ENCODE measurements at places on chromosomes 1 and 21.

DNA sequence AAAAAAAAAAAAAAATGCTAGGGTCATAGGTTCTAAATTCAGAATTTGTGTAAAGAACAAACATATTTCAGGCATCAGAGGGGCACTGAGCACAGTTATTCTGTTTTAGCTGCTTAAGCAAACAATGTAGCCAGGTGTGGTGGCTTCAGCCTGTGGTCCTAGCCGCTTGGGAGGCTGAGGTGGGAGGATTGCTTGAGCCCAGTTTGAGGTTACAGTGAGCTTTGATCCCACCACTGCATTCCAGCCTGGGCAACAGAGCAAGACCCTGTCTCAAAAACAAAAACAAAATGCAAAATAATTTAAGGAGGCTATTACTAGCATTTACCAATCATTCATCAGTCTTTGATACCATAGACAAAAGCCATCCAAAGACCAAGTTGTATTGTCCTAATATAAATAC, 49.7 kb upstream of the CDC42BPA start:
- DNase-seq = no peak

DNA sequence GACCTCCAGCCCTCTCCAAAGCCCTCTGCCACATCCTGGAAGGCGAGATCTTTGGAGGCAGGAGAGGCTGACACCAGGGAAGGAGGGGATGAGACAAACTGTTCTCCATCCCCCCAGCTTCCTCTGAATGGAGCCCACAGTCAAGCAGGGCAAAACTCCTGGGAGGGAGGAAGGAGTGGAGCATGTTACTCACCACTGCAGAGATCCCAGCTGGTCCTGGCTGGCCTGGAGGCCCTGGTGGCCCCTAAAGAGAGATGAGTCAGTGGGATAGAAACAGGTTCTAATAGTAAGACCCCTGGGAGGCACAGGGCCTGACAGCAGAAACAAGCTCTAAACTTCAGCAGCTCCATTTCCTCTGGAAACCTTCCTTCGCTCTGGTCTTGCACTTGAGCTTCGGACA, 14.0 kb upstream of the PEF1 start:
- DNase-seq = peak; percentile 45

- DNase-seq = no peak
Observed at GRCh38 chr1:43750083-43750482, 42.7 kb downstream of the ST3GAL3 start.

- no peak for DNase-seq
Observed at GRCh38 chr1:147124266-147124665, 48.0 kb downstream of the PRKAB2 start.

- no peak for DNase-seq
Observed at GRCh38 chr21:14998336-14998735, 66.5 kb downstream of the NRIP1 start.

DNA sequence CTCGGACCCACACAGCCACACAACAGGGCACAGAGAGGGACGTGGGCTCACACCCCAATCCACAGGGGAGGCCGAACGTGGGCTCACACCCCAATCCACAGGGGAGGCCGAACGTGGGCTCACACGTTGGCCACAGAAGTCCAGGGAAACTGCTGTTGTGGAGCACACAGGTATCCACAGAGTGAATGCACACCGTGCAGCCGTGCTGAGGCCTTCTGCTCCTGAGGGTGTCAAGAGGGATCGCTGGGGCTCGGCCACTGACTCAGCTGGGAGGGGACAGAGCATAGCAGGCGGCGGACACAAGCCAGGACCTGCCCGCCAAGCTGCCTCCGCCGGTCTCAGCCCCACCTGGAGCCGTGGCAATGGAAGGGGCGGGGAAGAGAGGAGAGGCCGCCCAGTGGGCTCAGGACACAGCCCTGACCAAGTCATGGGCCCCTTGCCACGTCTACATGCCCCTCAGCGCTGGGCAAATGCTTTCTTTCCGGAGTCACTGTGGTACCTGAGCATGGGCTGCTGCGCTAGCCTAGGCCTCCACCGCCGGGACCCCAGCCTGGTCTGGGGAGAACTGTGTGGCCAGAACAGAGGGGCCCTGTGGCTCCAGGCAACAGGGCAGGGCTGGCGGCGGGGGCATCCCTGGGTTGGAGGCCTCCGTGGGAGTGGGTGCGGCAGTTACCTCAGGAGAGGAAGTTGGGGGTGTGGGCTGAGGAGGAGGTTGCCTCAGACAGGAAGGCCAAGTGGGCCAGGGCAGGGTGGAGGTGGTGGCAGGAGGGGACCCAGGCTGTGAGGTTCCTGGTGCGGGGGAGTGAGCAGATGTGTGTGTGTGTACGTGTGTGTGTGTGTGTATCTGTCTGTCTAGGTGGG, 1.2 kb downstream of the SYTL1 start:
- no peak for DNase-seq

- peak; percentile 71 for DNase-seq
Observed at GRCh38 chr1:227416156-227416830, 98.0 kb upstream of the CDC42BPA start.

- no peak for DNase-seq
Observed at GRCh38 chr1:8077602-8078001, 51.5 kb upstream of the ERRFI1 start.

DNA sequence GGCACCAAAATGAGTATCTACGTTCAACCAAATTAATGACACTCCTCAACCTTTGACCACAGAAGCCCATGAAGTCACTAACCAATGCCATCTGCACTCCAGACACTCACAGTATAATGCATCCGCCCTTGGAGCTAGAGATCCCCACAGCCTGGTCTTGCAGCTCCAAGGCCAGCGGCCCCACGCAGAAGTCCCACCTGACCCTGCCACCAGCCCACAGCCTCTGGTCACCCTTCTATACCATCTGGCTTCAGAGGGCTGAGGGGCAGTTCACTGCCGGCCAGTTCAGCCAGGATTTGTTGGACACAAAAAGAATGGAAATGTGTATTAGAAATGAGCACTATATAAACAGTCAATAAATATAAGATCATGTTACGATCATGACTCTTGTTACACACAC, 211.2 kb downstream of the RRAGC start:
- no peak for DNase-seq

GRCh38 chr1:207444514-207445217, 9.5 kb upstream of the CR2 start:
- no peak for DNase-seq

DNA sequence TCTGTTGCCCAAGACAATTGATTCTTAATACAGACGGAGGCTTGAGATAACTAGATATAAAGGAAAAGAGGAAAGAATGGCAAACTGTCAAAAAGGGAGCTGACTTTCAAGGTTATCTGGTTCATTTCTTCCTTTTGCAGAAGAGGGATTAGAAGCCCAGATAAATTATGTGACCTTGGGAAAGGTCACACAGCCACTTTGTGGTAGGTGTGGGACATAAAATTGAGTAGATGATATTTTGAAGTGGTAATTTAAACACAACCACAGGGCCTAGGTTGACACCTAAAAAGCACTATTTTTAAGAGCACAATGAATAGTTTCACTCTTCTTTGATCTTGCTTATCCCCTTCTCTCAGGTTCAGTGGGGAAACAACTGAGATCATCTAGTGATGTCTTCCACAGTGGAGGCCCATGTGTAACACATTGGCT, 16.9 kb upstream of the KIAA0040 start:
- no peak for DNase-seq

DNA sequence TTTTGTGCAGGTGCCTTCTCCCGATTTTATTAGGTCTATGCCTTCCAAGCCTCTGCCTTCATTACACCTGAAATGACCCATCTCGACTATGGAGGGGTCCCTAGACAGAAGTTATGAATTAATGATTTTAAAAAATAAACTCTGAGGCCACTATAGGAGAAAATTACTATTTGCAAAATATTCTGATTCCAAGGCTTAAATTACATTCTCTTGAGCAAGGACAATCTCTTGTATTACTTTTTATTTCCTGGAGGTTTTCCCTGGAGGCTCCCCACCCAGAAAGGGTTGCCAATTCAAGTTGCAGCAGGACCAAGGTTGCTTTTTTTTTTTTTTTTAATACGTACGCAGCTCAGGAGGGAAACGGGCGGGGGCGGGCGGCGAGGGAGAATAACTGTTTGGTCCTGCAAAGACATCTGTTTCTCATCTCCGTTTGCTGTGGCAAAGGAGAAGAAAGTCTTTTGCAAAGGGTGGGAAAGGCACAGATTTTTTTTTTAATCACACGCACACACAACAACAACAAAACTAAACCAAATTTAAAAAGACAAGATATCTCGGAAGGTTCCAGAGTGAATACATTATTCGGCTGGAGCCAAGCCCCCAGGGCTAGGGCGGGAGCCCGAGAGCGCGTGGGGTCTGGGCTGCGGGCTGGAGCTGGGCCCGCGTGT, 618 bp upstream of the SERTAD4 start:
- DNase-seq = peak; percentile 43

GRCh38 chr1:55519276-55519675, 304.1 kb upstream of the USP24 start:
- no peak for DNase-seq

DNA sequence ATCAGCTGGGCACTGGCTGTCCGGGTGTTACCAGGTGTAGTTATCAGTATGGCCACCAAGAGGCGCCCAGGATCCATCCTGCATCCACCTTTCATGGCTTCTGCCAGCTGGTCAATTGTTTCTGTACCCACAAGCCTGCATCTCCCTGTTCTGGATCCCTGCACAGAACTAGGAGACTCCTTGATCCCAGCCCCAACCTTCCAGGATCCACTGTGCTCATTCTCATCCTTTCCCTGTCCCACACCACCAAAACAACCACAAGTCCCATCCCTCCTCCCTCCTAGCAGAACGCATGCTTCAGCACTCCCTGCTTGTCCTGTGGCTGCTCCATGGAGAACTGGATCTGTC, 27.2 kb upstream of the FOXE3 start:
- peak; percentile 75 for DNase-seq

All from EL (cell line).